ENCODE measurements at places on chromosomes 2 and 18.
A peak's percentile ranks its signal among the peaks of the same experiment; 100 is the strongest.

DNA sequence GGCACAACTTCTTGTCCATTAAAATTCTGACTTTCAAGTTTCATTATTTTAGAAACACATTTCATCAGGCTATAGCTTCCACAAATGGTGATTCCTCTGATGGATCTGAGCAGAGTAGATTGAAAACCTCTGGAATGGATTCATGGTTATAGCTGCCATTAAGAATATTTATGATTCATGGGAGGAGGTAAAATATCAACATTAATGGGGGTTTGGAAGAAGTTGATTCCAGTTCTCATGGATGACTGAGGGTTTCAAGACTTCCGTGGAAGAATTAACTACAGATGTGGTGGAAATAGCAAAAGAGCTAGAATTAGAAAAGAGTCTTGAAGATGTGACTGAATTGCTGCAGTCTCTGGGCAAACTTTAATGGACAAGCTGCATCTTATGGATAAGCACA lies 797.4 kb downstream of the SUCLG1 start:
- no peak for DNase-seq

- no peak for DNase-seq
These were observed 31.6 kb downstream of the PCBP1 start for GRCh38 chr2:70118798-70119454.

DNA sequence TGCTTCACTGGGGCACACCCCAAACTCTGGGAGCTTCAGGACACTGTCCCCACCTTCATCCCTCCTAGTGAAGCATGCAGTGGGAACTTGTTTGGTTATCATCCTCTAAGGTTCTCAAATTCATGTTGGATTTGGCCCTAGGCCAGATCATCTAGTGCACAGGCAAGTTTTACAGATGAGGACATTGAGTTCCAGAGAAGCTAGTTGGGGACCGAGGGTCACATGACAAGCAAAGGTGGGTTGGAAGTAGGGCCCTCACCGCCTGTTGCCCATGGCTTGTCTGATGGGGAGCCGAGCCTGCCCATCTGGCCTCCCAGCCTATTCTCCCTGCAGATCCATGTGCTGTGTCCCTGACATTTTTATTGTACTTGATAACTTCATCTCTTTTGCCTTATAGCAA lies 2.8 kb downstream of the PRKCE start:
- no peak for DNase-seq

DNA sequence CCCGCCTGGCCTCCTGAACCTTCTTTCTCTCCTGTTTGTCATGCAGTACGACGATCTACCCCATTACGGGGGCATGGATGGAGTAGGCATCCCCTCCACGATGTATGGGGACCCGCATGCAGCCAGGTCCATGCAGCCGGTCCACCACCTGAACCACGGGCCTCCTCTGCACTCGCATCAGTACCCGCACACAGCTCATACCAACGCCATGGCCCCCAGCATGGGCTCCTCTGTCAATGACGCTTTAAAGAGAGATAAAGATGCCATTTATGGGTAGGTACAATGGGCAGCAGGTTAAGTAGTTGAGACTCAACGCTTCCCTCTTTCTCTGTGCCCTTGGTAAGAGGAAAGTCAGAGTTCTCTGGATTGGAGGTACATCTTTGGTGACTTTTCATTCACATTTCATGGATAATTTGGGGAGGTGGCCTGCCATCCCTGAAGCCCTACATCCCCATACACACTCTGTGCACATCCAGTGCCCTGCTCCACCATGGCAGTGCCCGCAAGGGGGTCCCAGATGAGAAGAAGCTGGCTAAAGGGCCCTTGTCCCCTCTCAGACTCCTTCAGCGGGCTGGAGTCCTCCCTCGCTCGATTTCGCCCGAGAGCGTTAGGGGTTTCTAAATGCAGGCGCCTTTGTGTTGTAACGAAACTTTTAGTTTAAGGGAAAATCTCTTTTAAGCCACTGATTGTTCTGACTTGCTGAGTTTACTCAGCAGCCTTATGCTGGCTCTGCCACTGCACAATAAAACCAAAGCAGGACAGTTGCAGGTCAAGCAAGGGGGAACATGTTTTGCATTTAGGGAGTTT lies 3.0 kb downstream of the MEIS1 start:
- no peak for DNase-seq

- no peak for DNase-seq
These were observed 25.7 kb downstream of the GATA6 start for GRCh38 chr18:22195052-22195451.

GRCh38 chr2:203453858-203454451 lies 81.1 kb downstream of the RAPH1 start:
- DNase-seq = peak; percentile 13

DNA sequence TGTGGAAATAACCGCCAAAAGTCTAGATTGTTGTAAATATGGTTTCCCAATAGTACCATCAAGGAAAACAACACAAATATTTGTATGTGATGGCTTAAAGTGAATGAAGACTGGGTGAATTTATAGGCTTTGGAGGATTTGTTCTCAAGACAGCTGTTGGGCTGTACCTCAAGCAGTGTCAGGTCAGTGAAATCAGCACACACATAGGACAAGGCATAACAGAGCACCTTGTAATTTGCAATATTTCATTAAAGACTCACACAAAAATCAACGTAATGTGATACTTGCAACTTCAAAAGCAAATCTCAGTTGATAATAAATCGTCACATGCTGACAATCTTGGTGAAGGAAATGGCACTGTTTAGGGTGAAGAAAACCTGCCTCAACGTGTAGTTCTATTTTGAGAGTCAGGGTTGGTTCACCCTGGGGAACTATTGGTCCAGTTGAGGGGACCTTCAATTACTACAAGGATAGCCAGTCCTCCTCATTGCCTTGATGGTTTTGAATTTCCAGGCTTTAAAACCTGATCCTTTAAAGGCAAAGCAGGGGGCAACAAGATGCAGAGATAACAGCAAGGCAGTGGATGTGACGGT lies 126.8 kb upstream of the ST6GAL2 start:
- DNase-seq = no peak

GRCh38 chr2:219744066-219744465 lies 116.6 kb downstream of the SLC4A3 start:
- no peak for DNase-seq

DNA sequence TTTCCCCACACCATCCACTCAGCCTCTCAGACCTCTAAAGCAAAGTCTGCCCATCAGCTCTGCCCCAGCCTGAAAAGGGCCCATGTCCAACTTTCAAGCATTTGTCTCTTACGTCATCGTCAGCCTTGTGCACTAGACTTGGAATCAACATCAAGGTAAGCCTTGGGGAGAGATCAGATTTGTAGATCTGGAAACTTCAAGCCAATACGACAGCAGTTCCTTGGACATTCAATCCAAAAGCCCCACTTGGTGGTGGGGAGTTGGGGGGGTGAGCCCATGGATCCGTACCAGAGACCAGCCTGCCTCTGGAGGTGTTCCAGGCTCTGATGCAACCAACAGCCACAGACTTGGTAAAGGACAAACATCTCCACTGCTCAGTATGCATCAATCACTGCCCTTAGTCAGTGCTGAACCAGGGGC lies 206.8 kb upstream of the MEIS1 start:
- DNase-seq = no peak

GRCh38 chr2:23617811-23618215 lies 232.8 kb downstream of the KLHL29 start:
- no peak for DNase-seq

DNA sequence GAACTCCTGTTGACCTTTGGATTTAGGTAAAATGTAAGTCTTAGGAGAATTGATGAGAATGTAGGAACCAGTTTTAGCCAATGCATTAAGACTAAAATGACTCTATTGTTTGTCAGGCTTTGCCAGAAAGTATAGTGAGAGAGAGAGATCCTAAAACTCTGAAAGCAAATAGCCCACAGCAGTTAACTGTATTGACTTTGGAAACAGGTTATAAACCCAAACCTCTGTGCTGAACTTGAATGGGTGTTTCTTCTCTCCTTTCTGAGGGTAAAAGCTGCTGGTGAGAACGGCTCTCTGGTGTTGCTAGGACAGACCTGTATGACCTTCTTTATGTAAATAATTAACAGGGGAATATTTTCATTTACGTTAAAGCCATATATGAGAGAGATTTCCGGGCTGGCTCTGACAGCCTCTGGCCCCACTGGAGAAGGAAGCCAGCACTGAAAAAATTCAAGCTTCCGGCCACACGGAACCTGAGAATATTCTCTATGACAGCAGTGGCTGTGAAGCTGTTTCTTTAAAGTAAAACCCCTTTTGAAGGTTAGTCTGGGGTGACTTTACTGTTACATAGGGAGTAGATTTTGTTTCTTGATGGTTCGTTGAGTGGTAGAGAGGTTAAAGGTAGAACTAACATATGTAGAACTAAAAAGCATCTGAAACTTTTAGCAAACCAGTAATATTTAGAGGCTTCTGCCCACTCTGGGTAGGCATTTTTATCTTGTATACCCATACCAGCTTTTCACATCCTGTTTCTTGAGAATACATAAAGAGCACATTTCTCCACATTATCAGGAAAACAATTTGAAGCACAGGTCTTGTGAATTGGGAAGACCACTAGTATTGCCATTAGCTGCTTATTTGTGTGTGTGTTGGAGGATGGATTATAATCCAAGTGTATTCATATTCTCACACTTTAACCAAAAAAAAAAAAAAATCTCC lies 123.8 kb downstream of the SPTBN1 start:
- DNase-seq = no peak

DNA sequence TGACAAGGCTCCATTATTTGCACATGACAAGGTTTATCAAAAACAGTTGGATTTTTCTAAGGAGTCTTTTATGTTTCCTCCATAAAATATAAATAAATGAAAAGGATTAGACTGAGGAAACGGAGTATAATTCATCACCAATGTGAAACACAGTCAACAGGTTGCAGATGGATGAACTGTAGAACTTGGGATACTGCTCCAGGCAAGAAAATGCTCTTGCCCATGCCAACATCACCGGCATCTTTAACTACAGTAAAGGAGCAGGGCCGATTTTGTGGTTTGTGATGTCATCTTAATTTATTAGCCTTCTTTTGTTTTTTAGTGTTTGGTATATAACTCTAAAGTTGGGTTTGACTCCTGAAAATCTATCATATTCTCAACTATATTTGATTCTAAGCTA lies 577.3 kb downstream of the EPHA4 start:
- no peak for DNase-seq

- no peak for DNase-seq
These were observed 97.7 kb downstream of the TWIST2 start for GRCh38 chr2:238945433-238946150.

DNA sequence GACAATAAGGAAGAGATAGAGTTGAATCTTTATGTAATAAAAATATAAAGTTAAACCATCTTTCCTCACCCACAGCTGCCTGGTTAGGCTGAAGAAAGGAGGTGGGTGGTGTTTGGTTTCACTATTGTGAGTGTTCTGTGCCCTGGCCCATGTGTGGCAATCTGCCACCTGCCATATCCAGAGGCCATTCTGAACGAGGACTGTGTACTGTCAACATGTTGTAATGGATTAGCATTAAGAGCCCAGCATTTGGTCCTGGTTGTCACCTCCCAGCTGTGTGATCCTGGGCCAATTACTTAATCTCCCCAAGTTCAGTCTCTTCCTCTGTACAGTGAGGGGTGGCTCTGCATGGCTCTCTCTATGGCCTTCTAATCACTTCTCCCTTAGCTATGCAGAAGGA lies 118.2 kb upstream of the SEC11C start:
- no peak for DNase-seq

DNA sequence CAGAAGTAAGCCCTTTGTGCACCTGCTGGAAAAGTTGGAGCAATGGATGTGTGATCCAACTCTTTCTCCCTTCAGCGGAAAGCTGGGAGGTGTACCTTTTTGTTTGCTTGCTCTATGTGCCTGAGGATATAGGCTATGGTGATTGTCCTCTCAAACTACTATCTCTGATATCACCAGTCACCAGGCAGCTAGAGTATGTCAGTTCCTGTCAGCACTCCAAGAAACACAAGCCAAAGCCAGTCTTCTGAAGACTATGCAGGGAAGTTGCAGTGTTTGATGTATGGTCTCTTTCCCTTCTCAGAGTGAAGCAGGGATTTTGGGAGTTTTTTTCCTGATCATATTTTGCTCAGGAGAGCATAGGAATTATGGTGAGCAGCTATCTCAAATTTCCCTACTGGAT lies 146.4 kb downstream of the PTH2R start:
- no peak for DNase-seq

GRCh38 chr2:138298900-138299299 lies 202.7 kb upstream of the SPOPL start:
- DNase-seq = no peak

- DNase-seq = peak; percentile 51
These were observed 15.2 kb upstream of the DNPEP start for GRCh38 chr2:219402665-219403515.

DNA sequence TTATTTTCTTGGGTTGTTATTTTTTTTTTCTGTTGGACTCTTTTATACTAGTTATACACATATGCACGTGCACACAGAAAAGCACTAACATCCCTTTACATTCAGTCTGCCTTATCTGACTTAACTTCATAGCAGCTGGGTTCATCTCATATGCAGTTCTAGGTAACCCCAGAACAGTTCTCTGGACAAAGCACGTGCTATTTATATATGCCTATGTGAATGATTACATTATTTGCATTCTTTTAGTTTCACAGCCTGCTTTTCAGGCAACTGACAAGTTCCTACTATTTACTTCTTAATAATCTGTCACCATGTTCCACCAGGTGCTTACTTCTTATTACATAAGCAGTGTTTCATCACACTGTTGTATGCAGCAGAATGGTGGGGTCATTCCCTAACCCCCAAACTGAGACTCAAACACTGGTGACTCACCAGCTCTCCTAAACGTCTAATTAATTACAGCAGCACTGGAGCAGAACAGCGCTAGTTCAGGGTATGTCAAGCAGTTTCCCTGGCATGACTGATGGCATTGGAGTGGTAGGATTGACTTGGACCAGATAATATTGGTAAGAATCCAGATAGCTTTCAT lies 372.8 kb downstream of the CLIP4 start:
- no peak for DNase-seq

DNA sequence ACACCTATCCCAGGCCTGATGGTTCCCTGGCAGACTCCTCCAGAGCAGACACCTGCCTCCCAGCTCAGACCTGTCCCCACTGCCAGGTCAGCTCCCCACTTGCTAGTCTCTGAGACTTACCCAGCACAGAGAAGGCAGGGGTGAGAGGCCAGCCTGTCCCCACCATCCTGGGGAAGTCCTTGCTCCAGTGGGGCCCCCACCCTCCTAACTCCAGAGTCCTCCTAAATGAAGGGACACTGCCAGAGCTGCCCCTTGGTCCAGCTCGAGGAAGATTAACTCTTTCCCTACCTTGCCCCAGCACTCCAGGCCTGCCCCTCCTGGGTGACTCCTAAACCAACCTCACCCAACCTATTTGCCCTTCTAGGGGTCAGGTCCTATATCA lies 30.4 kb upstream of the TNS1 start:
- no peak for DNase-seq

GRCh38 chr2:1625281-1626001 lies 118.9 kb downstream of the PXDN start:
- DNase-seq = no peak

DNA sequence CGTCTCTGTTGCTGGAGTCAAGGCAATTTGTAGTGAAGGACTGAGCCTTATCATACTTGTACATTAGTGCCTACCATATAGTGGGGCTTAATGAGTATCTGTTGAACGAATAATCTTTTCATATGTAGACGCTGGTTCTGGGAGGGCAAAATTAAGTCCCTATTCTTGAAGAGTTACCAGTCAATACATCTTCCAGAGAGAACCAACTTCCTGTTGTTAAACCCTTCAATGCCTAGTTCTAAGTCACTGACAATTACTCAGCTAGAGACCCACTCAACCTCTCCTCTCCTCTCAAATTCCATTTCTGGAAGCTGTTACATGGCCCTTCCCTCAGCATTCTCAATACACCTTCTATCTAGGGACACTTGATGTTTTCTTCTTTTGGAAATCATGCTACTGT lies 1.1 kb upstream of the MOB4 start:
- DNase-seq = no peak

Measured in GDM1 (cell line).